ENCODE measurements at places on chromosomes 1 and 21.
A peak's percentile ranks its signal among the peaks of the same experiment; 100 is the strongest.

- no peak for DNase-seq
These were observed 4.4 kb downstream of the DRAXIN start for GRCh38 chr1:11695861-11696260.

DNA sequence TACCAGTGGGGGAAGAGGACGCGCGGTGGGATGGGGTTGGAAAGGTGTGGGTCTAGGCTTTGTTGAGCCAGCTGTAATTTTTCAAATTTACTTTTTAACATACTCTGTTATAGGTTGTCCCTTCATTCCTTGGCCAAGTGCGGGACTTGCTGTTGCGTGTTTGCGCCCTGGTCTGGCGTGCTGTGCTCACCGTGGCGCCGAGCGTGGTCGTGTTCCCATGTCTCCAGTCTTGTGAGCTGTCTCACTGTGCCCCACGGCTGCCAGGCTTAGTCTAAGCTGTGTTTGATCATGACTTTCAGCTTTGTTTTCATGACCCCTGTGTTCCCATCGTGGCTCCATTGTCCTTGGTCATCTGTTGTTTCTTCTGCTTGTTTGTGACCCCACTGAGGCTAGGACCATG, 26.0 kb downstream of the TRAPPC10 start:
- no peak for DNase-seq

DNA sequence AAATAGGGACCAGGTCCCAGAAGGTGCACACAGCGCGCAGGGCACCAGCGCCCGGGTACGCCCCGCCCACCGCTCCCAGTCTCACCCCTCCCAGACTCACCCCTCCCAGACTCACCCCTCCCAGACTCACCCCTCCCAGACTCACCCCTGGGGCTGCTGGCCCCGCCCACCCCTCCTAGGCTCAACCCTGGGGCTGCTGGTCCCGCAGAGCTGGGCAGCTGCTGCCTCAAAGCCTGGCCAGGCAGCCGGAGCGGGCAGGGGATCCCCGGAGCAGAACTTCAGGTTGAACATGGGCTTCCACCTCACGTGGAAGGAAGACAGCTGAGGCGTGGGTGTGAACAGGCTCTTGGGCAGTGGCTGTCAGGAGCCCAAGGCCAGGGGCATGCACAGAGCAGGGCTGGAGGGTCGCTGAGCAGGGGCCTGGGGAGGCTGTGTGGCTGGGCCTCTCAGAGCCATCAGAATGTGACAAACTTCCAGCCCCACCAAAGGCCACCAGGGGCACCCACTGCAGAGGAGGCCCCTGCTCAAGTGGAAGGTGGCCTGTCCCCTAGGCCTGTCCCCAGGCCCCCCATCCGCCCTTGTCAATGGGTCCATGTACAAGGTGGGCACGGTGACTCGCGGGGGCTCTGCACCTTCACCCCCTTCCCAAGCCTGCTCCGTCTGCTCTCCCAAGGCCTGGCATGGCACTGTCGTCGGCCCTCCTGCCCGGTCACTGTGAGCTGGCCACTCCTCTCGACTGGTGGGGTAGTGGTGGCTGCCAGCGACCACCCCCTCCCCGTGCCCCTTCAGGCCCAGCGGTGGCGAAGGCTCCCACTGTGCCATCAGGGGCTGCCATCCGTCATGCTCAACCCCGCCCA, 20.4 kb upstream of the SUMO3 start:
- no peak for DNase-seq

DNA sequence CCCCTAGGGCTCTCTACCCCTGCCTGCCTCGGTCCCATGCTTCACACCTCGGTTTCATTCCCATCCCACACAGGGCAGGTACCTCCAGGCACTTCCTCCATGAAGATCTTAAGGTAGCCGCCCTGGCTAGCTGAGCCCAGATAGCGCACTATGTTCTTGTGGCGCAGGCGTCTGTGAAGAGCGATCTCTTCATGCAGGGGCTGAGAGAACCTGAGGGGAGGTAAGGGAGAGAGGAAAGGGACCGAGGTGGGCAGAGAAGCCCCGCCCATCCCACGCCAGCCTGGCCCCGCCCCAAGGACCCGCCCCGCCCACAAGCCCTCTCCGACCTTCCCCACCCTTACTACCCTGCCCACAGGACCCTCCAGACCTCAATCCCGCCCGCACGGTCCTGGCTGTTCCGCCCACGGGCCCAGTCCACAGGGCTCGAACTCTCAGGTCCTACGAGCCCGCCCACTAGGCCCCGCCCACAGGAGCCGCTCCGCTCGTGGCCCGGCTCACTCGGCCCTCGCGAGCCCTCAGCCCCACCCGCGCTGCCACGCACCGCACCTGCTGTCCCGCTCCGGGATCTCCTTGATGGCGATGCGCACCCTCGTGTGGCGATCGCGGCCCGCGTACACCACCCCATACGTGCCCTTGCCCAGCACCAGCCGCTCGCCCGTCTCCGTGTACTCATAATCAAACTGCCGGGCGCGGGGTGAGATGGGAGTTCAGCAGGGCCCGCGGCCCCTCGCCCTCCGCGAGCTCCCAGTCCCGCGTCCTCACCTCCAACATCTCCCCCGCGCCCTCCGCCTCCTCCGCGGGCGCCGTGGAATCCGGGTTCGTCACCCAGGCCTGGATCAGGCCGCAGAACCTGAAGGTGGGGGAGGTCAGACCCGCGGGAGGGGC, 6.4 kb downstream of the MAP3K6 start:
- no peak for DNase-seq

DNA sequence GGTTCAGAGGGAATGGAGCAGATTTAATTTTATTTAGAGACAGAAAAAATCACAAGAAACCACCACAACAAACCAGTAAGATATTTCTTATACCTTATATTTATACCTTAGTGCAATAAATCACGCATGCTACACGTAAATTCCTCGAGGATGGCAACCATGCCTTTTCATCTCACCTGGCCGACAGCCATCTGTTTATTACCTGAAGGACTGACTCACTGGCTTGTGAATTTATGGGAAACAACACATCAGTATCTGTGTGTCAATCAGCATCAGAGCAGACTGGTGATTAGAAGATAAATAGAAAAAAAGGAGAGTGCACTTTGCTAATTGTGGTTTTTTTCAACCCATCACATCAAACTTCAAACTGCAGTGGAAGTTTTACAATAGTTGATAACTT, 58.4 kb downstream of the S1PR1 start:
- no peak for DNase-seq

GRCh38 chr1:201013991-201014815, 9.3 kb downstream of the KIF21B start:
- no peak for DNase-seq

- DNase-seq: no peak
These were observed 16.5 kb downstream of the DR1 start for GRCh38 chr1:93362237-93362636.

GRCh38 chr1:201511941-201512539, 5.1 kb upstream of the CSRP1 start:
- peak; percentile 65 for DNase-seq

GRCh38 chr1:219668446-219668845, 55.5 kb upstream of the ZC3H11B start:
- no peak for DNase-seq

- no peak for DNase-seq
These were observed 94.8 kb downstream of the DAB1 start for GRCh38 chr1:57329001-57329527.

- no peak for DNase-seq
These were observed 516.7 kb downstream of the NPHP4 start for GRCh38 chr1:5475572-5475971.

- no peak for DNase-seq
These were observed 839.1 kb upstream of the ADGRL2 start for GRCh38 chr1:80961464-80962190.

- DNase-seq: no peak
These were observed 634.6 kb downstream of the SMYD3 start for GRCh38 chr1:245872475-245872874.

DNA sequence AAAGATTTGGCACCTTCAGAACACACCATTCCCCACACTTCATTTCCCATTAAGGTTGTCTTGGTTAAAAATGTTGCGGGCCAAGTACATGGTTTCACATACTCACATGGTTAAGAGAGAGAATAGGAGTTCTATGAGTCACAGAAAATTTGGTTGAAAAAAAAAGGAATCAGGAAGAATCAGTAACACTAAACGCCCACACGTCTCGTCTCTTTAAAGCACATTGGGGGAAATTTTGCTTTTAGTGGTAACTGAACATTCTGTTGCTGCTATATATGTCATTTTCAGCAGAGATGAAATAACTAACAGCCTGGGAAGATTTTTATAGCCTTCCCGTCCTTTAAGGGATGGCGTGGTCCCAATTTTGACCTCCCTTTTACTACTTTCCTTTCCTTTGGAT, 132.9 kb upstream of the ERG start:
- no peak for DNase-seq

DNA sequence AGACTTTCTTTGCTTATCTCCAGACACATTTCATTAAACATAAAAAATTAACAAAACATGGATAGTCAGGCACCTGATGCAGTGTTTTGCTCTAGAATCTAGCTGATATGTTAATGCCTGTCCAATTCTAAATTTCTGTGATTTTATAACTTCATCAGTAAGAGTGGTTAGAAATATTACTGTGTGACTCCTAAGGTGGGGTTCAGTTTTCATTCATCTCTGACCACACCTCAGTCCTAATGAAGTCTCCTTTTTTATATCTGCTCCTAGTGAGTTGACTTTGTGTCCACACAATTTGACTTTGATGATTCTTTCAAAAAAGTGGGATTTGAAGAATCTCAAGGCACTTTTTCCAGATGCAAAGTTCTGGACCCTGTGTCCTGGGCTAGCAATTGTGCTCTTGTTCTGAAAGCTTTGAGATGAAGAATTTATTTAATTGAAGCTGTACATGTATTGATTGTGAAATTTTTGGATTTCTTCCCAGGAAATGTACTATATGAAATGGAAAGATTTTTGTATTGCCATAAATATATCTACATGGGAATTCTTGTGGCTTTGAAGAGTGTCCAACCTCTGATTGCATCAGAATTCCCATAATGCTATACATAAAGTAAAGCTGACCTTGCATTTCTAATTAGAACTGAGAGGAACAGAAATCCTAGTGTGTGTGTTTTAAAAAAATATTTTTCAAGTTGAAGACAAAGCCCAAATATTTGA, 111.2 kb downstream of the GIPC2 start:
- DNase-seq: no peak

GRCh38 chr1:108961198-108961597, 2.1 kb downstream of the CLCC1 start:
- DNase-seq: no peak

GRCh38 chr1:111030590-111030989, 66.9 kb upstream of the LRIF1 start:
- DNase-seq: peak; percentile 15

DNA sequence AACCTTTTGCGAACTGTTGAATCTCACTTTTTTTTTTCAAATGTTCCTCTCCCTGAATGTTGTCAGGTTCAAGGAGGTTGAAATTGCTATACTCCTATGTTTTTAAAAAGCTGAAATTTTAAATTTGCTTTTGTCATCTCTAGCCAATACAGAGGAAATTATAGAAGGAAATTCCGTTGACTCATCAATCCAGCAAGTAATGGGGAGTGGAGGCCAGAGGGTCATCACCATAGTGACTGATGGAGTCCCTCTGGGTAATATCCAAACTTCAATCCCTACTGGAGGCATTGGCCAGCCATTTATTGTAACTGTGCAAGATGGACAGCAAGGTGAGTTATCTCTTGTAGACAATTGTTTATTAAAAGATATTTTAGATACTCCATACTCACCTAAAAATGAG, 36.3 kb downstream of the GABPB2 start:
- DNase-seq: no peak

- DNase-seq: no peak
These were observed 27.9 kb downstream of the OVAAL start for GRCh38 chr1:180586671-180587155.

DNA sequence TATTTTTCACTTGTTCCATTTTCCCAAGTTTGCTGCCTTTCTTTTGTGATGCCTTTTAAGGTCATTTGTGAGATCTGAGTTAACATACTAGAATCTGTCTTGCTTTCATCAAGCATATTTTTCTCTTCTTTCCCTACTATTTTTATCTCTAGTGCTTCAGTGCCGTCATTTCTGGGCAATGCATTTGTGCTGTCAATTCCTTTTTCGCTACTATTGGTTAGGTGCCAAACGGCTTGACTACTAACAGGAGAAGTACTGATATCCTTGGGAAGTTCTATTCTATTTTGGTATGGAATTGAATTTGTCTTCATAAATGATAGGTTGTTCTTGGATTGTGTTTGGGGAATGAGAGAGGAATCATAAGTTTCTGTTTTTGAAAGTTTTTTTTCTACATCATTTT, 42.2 kb downstream of the LRRC53 start:
- DNase-seq: no peak

- no peak for DNase-seq
These were observed 5.8 kb downstream of the AGL start for GRCh38 chr1:99855914-99856450.

DNA sequence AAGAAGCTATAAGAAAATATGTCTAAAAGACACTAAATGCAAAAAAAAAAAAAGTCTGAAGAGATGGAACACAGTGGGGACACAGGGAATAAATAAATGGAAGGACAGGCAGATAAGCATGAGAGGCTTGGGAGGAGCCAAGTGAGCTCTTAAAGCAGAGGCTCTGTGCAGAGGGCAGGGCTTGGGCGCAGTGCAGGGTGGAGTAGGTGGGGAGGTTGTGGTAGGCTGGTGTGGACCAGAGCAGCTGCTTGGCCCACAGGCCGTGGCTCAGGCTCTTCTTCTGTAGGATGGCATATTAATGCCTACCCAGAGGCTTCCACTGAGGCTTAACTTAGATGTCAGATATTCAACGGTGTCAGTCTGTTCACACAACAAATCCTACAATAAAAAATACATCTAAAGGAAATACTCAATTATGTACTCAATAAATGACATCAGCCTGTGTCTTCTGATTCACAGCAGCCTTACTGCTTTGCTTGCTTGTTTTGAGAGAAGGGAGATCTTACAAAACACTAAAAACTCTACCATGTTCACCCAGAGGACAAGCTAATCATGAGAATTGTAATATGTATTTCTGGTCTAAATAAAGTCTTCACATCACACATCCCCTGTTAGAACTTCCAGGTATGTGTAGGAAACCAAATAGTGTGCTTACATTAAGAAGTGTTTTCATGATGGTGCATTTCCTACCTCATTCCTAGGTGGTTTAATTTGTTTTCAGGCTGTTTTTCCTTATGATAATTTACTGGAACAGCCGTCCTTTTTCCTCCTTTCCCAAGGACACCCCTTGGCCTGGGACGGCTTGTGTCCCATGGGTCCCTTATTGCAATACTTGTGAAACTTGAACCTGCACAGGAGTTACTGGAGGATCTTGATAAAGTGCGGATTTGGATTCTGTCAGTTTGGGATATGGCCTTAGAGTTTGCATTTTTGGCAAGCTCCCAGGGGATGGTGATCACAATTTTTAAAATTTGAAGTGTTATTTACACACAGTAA, 24.9 kb downstream of the DIP2A start:
- DNase-seq: no peak

DNA sequence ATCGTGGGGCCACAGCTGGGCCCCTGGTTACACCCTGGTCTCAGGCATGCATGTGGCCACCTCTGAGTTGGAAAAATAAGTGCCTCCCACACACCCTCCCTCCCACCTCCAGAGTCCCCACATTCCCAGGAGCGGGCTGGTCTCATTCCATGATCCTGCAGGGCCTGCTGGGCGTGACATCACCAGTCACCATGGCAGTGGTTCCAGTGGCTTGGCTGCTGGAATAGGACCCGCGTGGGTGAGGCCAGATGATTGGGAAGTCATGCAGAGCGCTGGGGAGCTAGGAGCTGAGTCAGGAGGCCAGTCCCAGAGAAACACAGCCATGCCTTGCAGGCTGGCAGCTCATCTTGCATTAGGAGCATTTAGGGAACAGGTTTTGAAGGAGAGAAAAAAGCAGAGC, 125.4 kb upstream of the TMEM51 start:
- no peak for DNase-seq

GRCh38 chr1:94865360-94865759, 45.2 kb downstream of the SLC44A3 start:
- no peak for DNase-seq
